ENCODE measurements at places on chromosomes 1 and 21.

- no peak for DNase-seq
These were observed 71.2 kb upstream of the HMGB4 start for GRCh38 chr1:33792651-33793050.

- DNase-seq: no peak
These were observed 14.8 kb upstream of the GPR88 start for GRCh38 chr1:100523038-100523652.

GRCh38 chr1:226248796-226249195 is 25.3 kb downstream of the MIXL1 start:
- DNase-seq: no peak

DNA sequence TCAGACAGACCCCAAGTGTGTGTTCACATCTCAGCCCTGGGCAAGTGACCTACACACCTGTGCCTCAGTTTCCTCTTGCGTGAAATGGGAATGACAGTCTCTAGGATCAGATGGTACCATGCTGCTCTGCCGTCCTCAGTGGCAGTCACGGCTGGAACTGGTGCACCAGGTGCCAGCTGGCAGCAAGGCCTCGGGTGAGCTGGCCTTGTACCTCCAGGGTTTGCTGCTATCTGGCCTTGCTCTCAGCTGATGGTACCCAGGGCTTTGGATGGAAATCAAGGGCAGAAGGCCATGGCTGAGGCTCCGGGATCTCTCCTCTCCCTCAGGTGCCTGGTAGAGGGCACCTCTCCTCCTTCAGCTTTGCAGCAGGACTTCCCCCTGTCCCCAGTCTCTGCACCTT is 21.3 kb downstream of the TMEM201 start:
- DNase-seq: no peak

DNA sequence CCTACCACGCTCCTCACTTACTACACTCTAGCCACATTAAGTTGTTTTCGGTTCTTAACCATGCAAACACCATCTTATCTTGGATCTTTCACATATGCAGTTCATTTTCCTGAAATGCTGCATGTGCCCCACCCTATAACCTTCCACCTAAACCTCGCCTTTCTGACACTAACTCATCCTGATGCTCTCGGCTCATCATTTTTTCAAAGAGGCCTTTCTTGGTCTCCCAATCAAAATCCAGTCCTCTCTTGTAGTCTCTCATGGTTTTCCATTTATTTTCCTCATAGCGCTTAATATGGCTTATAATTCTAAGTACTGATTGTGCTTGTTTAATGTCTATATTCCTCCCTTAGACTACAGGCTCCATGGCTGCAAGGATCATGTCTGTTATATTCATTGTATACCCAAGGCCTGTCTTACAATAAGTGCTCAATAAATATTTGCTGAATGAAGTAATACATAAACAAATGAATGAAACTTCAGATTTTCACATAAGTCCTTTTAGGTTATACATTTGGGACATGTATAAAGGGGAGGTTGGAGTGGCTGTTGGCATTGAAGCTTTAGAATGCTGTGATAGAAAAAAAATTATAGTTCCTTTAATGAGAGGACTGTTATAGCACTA is 79.2 kb upstream of the CDC42BPA start:
- no peak for DNase-seq

DNA sequence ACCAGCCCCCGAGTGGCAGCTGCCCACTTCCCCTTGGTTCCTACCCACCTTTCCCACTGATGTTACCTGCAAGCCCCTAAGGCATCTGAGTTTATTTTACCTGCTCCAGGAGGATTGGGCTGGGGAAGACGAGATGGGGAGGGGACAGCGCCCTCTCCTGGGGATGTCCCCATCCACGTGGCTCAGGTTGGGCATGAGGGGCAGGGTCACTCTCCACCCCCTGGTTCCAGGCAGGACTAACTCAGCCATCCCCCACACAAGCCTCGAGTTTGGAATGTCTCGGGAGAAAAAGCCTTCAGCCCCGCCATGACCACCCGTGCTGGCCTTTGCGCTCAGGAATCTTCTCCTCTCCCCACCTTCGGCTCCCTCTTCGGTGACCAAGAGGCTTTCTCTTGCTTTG is 90.0 kb downstream of the ARHGEF10L start:
- DNase-seq: no peak

GRCh38 chr1:65703853-65704252 is 88.8 kb upstream of the PDE4B start:
- DNase-seq: no peak

- no peak for DNase-seq
These were observed 122.2 kb downstream of the CCDC185 start for GRCh38 chr1:223515421-223515820.

DNA sequence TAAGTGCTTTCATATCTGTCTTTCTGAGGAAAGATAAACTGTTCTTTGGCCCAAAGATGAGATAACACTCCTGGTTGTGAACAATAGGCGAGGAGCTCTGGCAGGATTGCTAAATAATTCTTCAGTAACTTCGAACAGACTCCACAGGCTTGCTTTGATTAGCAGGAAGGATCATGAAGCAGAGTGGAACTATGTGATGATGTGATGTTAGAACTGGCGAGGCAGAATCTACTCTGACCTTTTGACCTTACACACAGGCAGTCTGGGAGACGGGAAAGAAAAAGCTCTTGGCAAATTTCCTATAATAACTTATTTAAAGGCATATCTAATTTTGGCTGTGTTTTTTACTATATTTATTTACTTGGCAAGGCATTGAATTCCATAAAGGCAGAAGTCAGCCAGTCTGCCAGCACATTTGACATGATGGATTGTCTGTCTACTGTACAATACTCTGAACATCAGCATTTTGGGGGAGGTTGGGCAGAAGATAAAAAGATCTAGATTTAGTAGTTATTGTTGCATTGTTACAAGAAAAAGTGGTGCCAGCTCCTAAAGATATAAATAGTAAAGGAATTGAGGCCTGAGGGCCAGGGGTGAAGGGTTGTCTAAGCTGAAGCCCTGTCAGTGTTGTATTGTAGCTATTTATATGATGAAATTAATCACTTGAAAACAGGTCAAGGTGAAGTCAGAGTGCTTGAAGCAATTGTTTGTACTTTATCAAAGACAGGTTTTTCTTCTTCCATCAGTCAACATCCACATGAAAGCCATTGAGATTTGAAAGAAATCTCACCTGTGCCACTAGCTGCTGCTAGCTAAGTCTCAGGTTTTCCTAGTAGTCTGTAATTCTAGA is 708.8 kb downstream of the LTN1 start:
- no peak for DNase-seq

- DNase-seq: no peak
These were observed 18.1 kb downstream of the PLOD1 start for GRCh38 chr1:11952455-11953109.

DNA sequence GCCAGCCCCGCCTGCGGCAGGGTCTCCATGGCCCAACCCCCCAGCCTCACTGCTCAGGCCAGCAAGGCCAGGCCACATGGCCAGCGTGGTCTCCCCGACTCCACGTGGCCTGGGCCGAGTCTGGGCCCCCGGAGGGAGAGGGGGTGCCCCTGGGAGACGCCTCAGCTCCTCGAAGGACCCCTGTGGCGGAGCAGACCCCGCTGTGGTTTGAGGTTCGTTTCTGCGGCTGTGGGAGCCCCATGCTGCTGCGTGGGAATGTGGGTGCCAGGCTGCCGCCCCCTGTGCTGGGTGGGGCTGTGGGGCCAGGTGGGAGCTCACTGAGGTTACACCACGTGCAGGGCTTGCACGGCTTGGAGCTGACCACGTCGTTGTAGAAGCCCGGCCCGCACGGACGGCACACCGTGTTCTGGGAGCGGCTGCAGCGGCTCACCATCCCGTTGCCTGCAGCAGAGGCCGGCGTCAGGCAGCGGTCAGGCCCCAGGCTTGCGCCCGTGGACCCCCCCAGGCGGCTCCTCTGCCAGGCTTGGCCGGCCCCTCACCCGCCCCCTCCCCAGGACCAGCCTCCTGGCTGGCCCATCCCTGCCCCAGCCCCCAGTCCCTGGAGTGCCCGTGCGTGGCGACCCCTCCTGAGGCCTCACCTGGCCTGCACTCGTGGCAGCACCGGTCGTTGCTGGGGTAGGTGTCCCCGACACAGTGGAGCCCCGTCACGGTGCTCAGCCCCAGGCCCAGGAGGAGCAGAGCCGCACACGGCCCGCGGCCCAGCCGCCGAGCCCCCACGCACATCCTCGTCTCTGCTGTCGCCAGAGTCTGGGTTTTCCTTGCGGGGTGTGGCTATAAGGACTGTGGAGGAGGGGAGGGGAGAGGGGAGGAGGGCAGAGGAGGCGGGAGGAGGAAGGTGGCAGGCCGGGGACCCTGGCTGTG is at the start of gene TNFRSF4:
Gene TNFRSF4 (minus strand): TSS at position 809 of the 921 bp plus-strand sequence. CDS start 26 bp downstream, at position 783.
- no peak for DNase-seq

DNA sequence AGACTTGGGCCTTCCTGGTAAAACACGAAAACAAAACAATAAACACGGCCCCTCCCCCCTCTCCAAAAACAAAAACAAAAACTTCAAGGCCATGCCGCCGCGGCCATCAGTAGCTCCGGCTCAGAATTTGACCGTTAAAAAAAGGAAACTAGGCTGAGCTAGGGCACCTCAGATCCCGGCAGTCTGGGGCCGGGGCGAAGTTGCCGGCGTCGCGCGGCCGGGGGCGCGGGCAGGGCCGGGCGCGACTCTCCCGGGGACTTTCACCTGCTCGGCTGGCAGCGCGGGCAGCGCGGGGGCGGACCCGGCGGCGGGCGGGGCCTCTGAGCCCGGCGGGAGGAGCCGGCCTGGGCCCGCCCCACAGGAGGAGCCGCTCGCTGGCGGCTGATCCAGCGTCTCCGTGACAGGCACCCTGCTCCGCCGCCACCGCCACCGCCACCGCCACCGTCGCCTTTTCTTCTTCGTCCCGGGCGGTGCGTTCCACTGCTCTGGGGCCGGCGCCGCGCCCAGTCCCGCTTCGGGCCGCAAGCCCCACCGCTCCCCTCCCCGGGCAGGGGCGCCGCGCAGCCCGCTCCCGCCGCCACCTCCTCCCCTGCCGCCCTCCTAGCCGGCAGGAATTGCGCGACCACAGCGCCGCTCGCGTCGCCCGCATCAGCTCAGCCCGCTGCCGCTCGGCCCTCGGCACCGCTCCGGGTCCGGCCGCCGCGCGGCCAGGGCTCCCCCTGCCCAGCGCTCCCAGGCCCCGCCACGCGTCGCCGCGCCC is at the start of gene NOS1AP:
Gene NOS1AP (plus strand): TSS at position 358 of the 760 bp plus-strand sequence. CDS start 487 bp downstream, outside the sequence.
- peak; percentile 76 for DNase-seq

DNA sequence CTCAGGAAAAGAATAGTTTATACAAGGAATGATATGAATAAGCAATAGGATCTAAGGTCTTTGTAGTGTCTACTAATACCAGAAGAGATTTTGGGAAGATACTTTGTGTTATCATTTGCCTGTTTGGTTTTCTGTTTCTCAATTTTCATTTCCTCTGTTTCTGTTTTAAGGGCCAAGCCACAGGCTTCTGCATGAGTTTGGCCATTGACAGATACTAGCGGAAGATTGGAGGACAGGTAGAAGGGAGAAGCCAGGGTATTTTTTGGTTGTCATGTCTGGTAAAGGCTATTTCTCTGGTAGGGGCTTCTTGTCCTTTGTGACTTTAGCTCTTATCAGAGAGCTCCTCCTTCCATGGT is 51.4 kb downstream of the HS2ST1 start:
- DNase-seq: no peak

GRCh38 chr21:18744840-18745239 is 341.3 kb upstream of the TMPRSS15 start:
- DNase-seq: no peak

GRCh38 chr1:205287767-205288559 is 33.6 kb downstream of the NUAK2 start:
- DNase-seq: no peak

GRCh38 chr1:55696181-55696754 is 481.1 kb upstream of the USP24 start:
- peak; percentile 35 for DNase-seq

GRCh38 chr1:114342376-114342775 is 168.6 kb downstream of the TRIM33 start:
- no peak for DNase-seq

DNA sequence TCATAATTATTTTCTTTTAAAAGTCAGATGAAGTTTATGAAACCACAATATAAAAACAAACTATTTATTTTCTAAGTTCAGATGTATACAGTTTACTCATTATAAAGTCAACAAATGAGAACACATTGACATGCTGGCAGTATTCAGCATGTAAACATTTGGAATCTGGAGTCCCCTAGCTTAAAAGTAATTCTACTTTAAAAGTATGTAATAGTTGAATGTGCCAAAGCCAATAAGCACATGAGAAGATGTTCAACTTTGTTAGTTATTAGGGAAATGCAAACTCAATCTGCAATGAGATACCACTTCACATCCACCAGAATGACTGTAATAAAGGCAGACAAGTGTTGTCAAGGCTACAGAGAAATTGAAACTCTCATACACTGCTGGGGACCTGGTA is 96.6 kb downstream of the RYR2 start:
- DNase-seq: no peak

- DNase-seq: no peak
These were observed 40.9 kb downstream of the VPS26C start for GRCh38 chr21:37226041-37226920.

- DNase-seq: no peak
These were observed 7.1 kb upstream of the ITGB2 start for GRCh38 chr21:44927587-44928461.

GRCh38 chr21:18521204-18521603 is 117.6 kb upstream of the TMPRSS15 start:
- no peak for DNase-seq

- no peak for DNase-seq
These were observed 591 bp downstream of the SHC1 start for GRCh38 chr1:154969860-154970452.

DNA sequence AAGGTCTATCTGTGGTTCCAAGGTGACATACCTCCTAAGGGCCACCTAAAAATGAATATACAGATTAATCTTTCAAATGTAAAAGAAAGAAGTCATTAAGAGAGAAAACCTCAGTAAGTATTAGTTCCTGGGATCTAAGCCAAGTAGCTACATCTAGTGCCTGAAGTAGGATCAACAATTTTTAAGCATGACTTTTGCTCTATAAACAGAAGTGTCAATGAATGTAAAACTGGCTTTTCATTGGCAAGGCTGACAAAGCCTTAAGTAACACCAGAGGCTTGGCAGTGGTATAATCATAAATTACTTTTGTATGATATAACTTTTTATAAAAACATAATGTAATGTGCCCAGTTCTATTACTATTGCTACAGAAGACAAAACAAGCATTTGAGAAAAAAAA is 12.2 kb upstream of the ACADM start:
- DNase-seq: no peak

DNA sequence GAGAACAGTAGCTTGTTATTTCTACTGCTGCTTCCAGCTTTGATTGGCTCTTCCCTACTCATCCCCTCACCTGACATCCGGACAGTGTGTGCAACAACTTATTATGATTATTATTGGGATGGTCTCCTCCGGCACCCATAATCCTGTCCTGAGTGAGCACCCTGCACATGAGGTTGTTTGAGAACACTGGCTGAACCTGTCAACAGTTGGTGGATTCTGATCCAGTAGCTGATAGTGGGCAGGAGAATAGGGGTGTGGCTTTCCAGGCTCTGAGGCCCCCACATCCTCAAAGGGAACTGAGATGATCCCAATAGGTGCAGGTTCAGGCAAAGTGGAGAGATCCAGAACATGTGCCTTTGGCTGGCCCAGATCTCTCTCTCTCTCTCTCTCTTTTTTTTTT is 60.5 kb downstream of the RUNX1 start:
- no peak for DNase-seq

GRCh38 chr1:192108161-192108560 is 50.1 kb upstream of the RGS18 start:
- DNase-seq: no peak
